ENCODE measurements at places on chromosomes 1 and 21.

GRCh38 chr1:205312866-205313562, 8.5 kb downstream of the NUAK2 start:
- no peak for DNase-seq

DNA sequence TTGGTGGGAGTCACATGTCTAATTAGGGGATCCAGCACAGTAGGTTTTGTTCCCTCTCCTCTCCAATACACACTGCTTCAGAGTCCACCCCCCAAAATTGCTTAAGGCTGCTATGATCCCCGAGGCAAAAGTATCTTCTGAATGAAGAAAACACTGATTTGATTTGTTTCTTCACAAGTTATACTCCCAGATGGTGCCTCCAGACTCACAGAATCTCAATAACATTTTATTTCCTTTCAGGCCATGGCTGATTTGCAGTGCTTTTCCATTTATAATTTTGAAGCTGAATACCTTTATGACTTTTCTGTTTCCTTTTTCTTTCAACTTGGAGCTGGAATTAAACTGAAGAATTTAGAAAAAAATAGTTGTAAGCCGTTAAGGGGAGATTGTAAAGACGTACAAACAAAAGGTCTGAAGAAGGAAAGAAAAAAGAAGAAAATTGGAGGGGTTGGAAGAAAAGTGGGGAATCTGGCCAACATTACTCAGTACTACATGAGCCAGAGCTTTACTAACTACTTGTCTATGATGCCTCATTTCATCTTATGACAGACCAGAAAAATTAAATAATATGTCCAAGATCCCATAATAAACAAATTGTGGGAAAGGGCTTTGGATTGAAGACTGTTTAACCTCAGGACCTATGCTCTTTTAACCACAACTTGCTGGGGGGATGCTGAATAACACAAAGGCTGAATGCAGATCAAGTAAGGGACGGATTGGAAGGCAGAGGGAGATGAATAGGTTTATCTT, 75.9 kb downstream of the NUF2 start:
- DNase-seq = no peak

- DNase-seq = no peak
These were observed 131.0 kb upstream of the C1orf105 start for GRCh38 chr1:172289448-172289847.

- DNase-seq = no peak
These were observed 60.9 kb upstream of the KLHDC7A start for GRCh38 chr1:18419845-18420184.

DNA sequence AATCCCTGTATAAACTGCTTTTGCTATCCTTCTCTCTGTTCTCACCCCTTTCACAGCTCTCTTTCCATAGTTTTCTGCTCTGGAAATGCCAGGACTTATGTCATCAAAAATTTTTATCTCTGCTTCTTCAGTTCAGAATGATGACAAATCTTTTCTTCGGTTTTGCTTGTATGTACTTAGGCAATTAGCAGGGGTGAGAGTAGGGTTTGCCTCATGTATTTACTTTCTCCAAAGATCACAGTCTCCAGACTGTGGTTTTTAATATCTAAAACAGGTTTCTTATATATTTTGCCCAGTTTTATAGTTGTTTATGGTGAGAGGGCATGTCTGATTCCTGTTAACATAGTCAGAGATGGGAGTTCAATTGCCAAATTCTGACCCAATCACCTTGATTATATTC, 235.4 kb upstream of the LYPLAL1 start:
- no peak for DNase-seq

DNA sequence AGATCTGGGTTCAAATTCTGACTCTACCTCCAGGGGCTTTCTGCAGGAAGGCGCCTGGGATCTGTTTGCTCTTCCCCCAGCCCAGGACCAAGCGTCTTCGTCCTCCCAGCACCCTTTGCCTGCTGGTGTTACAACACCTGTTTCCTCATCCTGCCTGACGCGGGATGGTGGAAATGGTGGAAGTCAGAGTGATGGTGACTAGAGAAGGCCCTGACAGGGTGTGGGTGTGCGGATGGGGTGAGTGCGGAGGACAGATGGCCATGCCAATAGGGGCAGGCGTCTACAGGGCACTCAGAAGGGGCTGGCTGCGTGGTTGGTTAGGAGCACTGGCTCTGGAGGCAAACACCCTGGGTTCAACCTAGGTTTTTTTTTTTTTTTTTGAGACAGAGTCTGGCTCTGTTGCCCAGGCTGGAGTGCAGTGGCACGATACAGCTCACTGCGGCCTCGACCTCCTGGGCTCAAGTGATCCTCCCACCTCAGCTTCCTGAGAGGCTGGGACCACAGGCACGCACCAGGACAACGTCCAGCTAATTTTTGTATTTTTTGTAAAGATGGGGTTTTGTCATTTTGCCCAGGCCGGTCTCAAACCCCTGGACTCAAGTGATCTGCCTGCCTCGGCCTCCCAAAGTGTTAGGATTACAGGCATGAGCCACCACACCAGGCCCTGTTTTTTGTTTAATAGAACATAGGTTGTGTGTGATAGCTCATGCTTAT, 1.5 kb downstream of the THEMIS2 start:
- no peak for DNase-seq

DNA sequence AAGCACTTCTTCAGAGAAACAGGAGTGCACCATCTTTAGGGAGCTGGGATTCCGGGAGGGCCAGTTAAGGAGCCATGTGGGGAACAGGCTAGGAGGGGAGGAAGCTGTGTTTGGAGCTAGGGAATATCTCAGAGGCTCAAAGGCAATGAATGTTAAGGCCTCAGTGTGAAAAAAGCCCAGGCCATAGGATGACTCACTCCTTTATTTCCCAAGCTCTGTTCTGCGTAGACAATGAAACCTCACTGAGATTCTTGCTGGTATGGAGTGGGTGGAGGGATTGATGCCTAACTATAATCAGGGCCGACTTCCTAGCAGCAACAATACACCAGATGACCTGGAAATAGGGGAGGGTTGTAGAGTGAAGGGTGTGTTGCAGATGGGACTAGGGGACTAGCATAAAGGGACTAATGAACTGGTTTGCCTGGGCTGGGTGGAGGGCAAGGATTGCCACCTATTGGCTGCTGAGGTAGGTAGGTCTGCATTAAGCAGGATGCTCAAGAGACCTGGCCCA, 2.1 kb downstream of the GNAT2 start:
- DNase-seq = no peak
